Activated T-helper 1 cell treated with anti-CD3 and anti-CD28 coated beads, Interleukin-2, amount 50 U/mL, for 16 hours (primary cell): ENCODE measurements at places on chromosomes 16 and 17.

DNA sequence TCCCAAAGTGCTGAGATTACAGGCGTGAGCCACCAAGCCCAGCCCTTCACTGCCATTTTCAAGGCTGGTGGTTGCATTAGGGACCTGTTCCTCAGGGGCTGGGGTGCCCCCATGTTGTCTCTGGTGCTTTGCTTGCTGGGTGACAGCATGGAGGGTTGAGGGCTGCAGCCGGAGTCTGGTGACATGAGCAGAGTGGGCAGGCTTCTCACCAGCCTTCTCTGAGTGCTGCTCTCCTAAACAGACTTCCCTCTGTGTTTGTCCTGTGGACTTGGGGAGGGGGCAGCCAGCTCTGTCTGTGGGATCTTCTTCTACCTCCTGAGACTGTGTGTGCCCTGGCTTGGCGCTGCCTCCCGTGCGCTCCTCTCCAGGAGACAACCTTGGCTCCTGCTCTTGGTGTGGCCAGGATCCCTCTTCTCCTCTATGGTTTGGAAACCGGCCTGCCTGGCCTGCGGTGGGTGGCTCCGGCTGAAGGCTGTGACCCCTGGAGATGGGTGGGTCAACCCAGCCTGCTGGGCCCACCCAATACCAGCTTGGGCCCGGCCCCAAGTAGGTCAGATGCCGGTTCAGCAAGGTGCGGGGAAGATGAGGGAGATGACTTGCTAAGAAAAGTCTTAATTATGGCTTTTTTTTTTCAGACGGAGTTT lies 72.1 kb downstream of the PDPK1 start:
- DNase-seq = no peak

DNA sequence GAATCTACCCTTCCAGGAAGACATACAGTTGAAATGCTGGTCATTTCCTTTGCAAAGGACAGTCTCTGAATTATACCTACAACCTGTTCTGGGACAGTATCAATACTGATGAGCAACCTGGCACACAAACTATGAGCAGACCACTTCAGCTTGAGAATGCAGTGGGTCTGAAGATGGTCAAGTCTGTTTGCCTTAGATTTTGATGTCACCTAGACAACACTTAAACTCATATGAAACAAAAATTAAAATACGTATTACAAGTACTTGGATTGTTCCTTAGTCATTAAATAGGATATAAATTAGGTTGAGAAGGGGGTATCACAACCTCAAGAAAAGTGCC lies 3.5 kb downstream of the SRSF2 start:
- DNase-seq = no peak

- no peak for DNase-seq
Observed at GRCh38 chr17:66240630-66241029, 11.4 kb upstream of the APOH start.

- no peak for DNase-seq
Observed at GRCh38 chr16:60484901-60485300, 1551.3 kb downstream of the CDH8 start.

- DNase-seq = no peak
Observed at GRCh38 chr16:11066261-11066870, 122.0 kb downstream of the CLEC16A start.

GRCh38 chr16:68429076-68429854 lies 19.0 kb downstream of the SMPD3 start:
- no peak for DNase-seq

DNA sequence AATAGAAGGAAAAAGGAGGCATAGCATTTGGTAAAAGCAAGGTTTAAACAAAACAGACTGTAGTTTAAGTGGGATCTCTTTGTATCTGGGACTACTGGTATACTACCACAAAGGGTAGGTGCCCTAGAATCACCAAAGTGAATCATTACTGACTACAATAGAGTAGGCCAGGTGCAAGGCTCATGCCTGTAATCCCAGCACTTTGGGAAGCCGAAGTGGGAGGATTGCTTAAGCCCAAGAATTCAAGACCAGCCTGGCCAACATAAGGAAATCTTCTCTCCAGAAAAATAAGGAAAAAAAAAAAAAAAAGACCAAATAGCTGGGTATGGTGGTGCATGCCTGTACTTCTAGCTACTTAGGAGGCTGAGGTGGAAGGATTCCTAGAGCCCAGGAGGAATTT lies 60.8 kb upstream of the CORO6 start:
- DNase-seq = no peak

DNA sequence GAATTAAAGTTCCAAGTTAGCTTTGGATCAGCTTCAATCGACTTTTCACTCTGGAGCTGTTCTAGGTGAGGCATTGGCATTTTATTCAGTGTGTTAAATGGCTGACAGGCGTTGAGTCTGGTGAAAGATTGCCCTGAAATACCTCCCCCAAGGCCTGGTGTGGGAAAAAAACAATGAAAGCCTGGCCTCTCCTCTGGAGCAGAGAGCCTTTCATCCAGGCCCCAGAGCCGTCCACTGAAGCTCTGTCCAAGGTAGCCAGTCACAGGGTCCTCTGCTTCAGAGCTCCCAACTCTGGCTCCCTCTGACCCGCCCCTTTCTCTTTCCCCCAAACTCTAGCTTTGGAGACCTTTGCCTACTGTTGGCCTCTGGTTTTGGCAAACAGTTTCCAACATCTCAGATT lies 123.6 kb upstream of the CRHR1 start:
- no peak for DNase-seq

DNA sequence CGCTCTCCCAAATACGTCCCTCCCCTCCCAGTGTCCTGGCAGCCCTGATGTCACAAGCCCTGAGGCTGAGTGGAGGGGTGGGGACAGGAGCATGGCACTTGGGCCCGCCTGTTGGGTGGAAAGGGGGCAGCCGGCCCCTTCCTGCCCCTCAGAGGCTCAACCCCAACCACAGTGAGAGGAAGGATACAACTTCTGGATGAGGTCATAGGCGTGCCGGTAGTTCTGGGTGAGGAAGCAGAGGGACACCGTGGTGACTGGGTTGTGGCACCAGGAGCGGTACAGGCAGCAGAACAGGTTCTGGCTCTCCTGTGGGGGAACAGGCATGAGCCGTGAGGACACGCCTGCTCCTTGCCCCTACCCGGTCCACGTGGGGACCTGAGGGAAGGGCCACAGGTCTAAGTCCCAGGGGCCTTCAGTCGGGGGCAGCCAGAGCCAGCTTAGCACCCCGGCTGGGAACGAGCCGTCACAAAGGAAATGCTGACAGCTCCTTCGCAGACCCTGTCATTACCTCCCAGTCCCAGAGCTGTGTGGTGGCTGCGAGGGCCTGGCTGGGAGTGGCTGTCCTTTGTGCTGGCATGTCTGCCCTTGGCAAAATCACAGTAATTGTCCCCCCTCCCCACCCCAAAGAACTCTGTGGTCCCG lies 11.2 kb upstream of the MTSS2 start:
- DNase-seq = no peak

- no peak for DNase-seq
Observed at GRCh38 chr17:33292201-33292980, 704 bp downstream of the ASIC2 start.

DNA sequence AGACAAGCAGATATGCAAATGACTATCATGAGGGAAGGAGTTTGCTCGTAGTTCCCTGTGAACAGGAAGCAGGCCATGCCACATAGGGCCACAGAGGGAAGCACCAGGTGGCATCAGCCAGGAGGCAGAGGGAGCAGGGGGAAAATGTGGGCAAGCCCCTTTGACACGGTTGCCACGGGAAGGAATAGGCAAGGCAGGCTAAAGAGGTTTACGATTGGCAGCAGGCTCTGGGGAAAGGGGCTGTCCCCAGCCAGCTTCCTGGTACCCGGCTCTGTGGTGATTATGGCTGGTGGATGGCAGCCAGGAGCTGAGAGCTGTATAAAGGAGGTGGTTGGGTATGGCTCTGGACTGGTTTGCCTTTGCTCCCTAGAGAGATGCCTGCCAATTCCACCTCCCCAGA lies 848 bp downstream of the CES3 start:
- no peak for DNase-seq

- no peak for DNase-seq
Observed at GRCh38 chr17:39667262-39667944, 850 bp upstream of the PNMT start.

GRCh38 chr16:11670171-11671131 lies 2.2 kb downstream of the SNN start:
- no peak for DNase-seq

DNA sequence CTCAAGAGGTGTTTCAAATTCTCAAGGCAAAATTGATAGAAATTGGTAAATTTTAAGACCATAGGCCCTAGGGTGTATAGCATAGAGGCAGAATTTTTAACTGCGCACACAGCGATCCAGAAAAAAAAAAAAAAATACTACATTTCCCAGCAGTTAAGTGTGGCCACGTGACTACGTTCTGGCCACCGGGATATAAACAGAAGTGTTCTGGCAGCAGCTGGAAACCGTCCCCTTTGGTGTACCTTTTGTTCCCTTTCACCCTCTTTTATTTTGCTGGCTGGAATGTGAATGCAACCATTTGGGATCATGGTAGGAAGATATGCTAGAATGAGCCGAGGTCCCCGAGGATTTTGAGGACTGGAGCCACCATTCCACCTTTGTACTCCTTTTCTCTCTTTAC lies 52.7 kb upstream of the AKAP1 start:
- DNase-seq = no peak

GRCh38 chr17:77798031-77798430 lies 160.5 kb upstream of the TNRC6C start:
- no peak for DNase-seq

DNA sequence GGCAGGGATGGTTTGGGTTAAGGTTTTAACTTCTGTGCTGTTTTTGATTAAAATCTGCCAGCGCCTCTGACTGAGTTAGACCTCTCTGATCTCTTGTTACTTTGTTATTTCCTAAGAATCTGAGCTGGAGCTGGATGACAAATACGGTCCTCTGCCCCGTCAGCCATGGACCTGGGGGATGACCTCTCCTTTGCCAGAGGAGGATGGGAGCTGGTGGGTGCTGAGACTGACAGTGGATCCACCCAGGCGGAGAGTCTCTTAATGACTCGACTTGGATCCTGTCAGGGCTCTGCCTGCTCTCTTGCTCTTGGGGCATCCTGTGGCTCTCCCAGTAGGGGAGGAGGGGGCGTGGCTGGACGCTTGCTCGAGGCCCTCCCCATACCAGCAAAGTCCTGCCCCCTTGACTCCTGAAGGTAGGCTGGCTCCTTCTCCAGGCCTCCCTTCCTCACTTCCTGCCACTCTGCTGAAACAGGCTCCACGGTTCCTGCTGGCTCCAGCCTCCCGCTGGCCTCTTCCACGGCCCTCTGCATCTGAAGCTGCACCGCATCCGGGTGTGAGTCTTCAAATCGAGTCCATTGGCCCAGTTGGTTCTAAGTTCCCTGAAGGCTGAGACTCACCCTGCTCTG lies 24.8 kb upstream of the MAP3K14 start:
- no peak for DNase-seq

DNA sequence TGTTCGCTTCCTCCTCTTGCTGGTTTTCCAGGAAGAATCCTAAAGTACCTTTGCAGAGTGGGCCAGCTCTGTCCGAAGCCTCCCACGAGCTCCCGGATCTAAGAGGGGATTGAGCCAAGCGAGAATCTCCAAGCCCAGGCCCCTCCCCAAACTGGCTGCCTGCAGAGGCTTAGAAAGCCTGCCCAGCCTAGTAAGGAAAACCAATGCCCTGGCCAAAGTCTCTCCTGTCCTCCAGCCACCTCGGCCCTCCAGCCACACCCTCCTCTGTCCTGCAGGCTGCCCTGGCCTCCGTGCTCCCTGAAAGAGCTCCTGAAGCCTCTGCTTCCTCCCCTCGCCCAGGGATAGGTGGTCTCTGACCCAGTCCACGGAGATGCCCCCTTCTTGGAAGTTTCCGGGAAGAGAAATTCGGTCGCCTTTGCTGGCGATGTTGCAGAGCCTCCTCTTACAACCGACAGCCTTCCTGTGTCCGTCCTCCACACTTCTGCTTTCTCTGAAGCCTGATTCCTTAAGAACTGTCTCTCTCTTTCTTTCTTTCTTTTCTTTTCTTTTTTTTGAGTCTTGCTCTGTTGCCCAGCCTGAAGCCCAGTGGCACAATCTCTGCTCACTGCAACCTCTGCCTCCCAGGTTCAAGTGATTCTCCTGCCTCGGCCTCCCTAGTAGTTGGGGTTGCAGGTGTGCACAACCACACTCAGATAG lies 54.9 kb upstream of the TOB1 start:
- DNase-seq = no peak

DNA sequence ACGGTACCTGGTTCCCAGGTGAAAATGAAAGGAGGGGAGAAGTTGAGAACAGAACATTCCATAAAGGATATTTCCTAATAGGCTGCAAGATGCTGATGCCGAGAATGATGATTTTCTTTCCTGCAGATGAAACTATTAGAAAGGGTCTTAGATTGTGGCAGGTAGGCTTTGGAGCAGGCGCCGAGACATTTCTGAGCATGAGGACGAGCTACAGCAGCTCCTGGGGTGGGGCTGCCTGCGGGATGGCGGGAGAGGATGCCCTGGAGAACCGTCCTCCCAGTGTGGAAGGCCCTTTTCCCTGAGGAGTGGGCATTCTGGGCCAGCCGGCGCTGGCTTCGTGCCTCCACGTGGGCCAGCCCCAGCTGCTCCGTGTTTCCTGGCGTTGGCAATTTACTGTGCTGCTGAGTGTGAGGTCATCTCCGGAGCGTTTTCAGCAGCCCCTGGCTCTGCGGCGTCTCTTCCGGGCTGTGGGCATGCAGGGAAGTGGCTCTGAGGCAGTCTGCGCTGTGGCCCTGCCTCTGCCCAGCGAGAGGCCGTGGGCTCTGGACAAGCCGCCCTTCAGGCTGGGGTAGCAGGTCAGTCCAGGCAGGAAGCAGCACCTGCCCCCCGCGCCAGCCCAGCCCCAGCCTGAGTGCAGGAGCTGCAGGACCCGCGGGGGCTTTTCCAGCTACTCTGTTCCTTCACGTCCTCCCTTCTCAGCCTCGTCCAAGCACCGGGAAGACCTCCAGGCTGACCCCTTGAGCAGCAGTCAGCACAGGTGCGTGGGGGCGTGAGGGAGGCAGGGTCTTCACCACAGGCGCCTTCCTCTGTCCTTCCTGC lies 12.2 kb downstream of the ENGASE start:
- DNase-seq = no peak

- no peak for DNase-seq
Observed at GRCh38 chr16:6970171-6970857, 362.3 kb upstream of the RBFOX1 start.

GRCh38 chr17:18315562-18315922 lies 449 bp downstream of the SMCR8 start:
- peak; percentile 13 for DNase-seq

DNA sequence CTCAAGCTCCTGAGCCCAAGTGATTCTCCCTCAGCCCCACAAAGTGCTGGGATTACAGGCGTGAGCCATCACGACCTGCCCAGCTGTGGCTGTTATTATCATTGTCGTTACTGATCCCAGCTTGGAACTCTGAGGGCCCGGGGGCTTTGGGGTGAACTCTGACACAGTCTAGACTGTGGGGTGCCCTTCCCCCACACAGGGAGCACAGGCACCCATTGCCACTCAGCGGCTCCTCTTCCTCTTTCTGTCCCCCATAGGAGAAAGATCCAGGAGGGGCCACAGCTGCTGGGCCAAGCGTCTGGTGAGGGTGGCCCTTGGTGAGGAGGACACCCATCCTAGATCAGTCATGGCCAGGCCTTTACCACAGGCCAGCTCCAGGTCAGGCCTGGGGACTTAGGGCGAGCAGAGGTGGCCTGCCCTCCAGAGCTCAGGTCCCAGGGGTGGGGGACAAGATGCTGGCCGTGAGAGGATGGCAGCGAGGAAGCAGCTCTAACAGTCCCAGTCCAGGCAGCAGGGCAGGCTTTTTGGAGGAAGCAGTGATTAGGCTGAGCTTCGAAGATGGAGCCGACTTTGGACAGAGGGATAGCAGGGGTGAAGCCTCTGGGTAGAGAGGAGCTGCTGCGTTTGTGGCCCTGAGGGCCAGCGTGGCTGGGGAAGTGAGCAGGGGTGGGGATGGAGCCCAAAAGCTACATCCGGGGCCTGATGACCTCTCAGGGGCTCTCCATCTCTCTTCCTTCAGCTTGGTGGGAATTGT lies 24.7 kb downstream of the TMEM235 start:
- DNase-seq = no peak
